Pancreas (tissue), 10 donors: ENCODE measurements at places on chromosomes 7 and 10.

GRCh38 chr7:50798126-50798525 is 15.4 kb upstream of the GRB10 start:
- peaks cover 9% of the 10 kb centered on the region for H3K4me1 ChIP-seq
- H3K36me3 ChIP-seq, result no peaks in the 10 kb centered on the region
- no peak overlapping the region for H3K4me3 ChIP-seq
- no peak for DNase-seq
- no peaks in the 10 kb centered on the region for H3K27me3 ChIP-seq

GRCh38 chr10:120768227-120768626 is 82.9 kb upstream of the WDR11 start:
- no peaks in the 10 kb centered on the region for H3K36me3 ChIP-seq
- H3K4me1 ChIP-seq, result no peaks in the 10 kb centered on the region
- H3K27me3 ChIP-seq, result no peaks in the 10 kb centered on the region

DNA sequence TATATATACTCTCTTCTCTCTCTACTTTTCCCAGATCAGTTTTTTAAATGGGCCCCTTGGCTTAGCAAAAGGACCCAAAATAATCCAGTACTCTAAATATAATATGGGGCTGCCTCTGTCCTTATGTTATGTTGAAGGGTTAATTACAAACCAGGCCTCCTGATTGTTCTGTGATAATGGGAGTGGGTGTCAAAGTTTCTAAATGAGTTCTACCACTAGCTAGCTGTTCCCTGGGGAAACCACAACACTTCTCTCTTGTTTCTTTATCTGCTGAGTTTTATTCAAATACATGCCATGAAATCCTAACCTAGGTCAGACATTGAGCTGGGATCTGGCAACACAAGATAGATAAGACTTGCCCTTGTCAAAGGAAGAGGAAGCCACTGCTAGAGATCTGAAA is 3.8 kb downstream of the HTR5A start:
- H3K4me3 ChIP-seq, result no peak overlapping the region
- no peak for DNase-seq
- H3K4me1 ChIP-seq, result no peaks in the 10 kb centered on the region
- H3K27ac ChIP-seq, result no peak overlapping the region

DNA sequence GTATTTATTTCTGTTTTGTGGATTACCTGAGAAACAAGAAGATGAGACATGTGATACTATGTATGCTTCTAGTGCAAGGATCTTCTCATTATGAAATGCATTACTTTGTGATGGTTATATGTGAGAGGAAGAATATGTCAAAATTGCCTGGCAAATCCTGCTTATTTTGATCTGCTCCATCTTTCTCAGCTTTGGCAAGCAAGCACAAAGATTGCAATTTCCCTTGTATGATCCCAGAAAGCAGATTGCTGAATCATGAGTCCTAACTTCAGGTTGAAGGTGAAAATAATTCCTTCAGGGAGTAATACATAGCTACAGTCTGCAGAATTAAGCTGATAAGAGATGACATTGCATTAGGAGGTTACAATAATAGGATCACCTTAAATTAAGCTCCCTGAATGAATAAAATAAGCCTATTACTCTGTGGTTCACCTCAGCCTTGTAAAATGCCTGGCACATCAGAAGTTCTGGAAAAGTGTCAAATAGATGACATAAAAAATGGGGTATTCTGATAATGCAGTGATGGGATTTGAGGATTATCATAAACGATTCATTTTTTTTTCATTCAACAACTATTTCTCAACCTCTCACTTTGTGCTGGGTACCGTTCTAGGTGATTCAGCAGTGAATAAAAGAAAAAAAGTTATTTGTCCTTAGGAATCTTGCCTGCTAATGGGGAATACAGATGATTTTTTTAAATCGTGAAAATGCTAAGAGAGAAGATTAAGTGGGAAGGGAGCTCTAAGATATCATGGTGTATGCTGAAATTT is 120.7 kb downstream of the CHN2 start:
- peaks cover 11% of the 10 kb centered on the region for H3K4me1 ChIP-seq
- H3K27me3 ChIP-seq, result no peaks in the 10 kb centered on the region
- no peak for DNase-seq
- no peak overlapping the region for H3K27ac ChIP-seq
- no peaks in the 10 kb centered on the region for H3K36me3 ChIP-seq

DNA sequence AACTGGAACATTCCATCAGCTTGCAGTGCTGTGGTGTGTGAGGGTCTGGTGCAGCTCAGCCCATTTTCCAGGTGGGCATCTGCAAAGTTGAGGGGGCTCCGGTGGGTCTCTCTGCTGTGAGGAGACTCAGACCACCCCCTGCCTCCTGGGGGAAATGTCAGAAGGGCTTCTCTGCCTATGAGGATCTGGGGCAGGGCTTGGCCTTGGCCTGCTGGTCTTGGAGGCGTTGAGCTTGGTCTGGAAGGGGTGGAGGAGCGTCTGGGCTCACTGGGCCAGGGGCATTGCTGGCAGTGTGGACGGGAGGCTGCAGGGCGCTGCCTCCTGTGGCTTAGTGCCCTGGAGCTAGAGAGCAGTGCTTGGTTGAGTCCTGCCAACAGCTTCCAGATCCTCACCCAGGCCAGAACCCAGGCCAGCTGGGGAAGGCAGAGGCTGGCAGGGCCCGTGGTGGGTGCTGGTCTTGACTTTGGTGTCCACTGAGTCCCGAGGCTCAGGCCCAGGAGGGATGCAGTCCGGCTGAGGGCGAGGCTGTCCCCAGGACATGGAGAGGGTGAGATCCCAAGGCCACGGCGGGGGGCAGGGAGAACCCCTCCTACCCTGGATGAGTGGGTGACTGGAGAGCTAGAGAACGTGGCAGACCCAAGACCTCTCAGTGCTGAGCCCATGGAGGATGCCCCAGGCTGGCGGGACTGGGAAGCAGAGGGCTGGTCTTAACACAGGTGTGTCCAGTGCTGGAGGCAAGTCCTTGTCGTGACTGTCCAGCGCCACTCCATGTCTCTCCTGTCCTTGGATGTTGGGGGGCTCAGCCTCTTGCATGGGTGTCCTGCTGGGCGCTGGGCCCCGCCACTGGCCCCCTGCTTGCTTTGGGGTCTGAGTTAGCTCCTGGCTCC is 2.8 kb downstream of the SPRN start:
- no peaks in the 10 kb centered on the region for H3K27me3 ChIP-seq
- H3K36me3 ChIP-seq, result no peaks in the 10 kb centered on the region
- no peak overlapping the region for H3K27ac ChIP-seq
- no peak overlapping the region for H3K4me3 ChIP-seq
- peak; percentile 71 for DNase-seq
- H3K4me1 ChIP-seq, result no peaks in the 10 kb centered on the region

GRCh38 chr10:35392482-35393228 is 56.3 kb downstream of the CCNY start:
- H3K4me3 ChIP-seq, result no peak overlapping the region
- H3K27ac ChIP-seq, result no peak overlapping the region
- DNase-seq, result no peak
- no peaks in the 10 kb centered on the region for H3K36me3 ChIP-seq
- no peaks in the 10 kb centered on the region for H3K4me1 ChIP-seq

GRCh38 chr10:103575416-103576075 is 82.0 kb downstream of the NEURL1 start:
- H3K27me3 ChIP-seq, result no peaks in the 10 kb centered on the region
- H3K27ac ChIP-seq, result no peak overlapping the region
- no peaks in the 10 kb centered on the region for H3K36me3 ChIP-seq
- H3K4me3 ChIP-seq, result no peak overlapping the region
- H3K4me1 ChIP-seq, result peaks cover 39% of the 10 kb centered on the region

- DNase-seq, result no peak
- no peaks in the 10 kb centered on the region for H3K4me1 ChIP-seq
- H3K27me3 ChIP-seq, result no peaks in the 10 kb centered on the region
- H3K36me3 ChIP-seq, result no peaks in the 10 kb centered on the region
Observed at GRCh38 chr7:107628461-107629064, 32.1 kb upstream of the SLC26A4 start.

DNA sequence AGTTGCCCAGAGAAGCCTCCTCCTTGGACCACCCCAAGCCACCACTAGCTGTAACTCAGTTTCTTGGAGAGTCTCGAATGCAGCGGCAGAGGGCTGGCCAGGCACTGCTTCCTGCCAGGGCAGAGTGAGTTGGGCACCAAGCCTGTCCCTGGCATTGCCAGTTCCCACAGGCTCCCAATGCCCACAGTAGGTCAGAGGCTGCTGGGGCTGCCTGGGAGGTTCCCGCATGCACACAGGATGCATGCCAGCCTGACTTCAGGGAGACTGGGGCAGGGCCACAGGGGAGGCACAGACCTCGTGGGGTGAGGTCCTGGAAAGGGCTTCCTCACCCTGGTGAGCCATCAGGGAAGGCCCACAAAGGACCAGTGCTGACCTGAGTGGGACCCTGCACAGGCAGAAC is 152.8 kb downstream of the ZNF248 start:
- H3K36me3 ChIP-seq, result no peaks in the 10 kb centered on the region
- H3K27ac ChIP-seq, result no peak overlapping the region
- H3K4me1 ChIP-seq, result no peaks in the 10 kb centered on the region
- H3K27me3 ChIP-seq, result no peaks in the 10 kb centered on the region
- no peak overlapping the region for H3K4me3 ChIP-seq

DNA sequence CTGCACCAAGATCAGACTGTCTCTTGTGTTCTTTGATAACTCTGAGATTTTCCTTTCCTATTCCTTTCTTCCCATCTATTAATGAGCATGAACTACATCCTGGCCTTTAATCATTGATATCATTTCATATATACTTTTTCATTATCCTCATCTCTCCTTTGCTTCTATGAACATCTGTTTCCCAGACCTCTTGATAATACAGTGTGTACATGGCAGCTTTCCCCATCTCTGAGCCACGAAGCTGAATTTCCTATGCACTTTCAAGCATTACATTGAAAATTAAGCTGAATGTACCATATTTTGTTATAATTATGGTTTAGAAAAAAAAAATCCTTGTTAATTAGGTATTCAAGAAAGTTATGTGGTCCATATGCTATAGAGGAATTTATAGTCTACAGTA is 60.9 kb upstream of the CREB5 start:
- no peak for DNase-seq
- H3K4me3 ChIP-seq, result no peak overlapping the region
- peaks cover 9% of the 10 kb centered on the region for H3K4me1 ChIP-seq
- H3K27ac ChIP-seq, result no peak overlapping the region
- H3K27me3 ChIP-seq, result no peaks in the 10 kb centered on the region
- H3K36me3 ChIP-seq, result no peaks in the 10 kb centered on the region
